ENCODE measurements at places on chromosomes 6 and 20. TPM values are rescaled to one million over a fixed set of nuclear protein-coding genes. Genes with fewer than 3 reads are reported as not detected.

SLC35B2 gene
- 31.0 TPM for total RNA-seq

MUC21 gene
- total RNA-seq: not detected

POM121L2 gene
- total RNA-seq: not detected

UBR2 gene
- total RNA-seq: 46.6 TPM

SLC24A3 gene
- total RNA-seq: 16.0 TPM

LY6G5C gene
- total RNA-seq: 5.6 TPM

TSPO2 gene
- total RNA-seq: not detected

SCRT2 gene
- 6.3 TPM for total RNA-seq

ZNF322 gene
- total RNA-seq: 35.7 TPM

POPDC3 gene
- total RNA-seq: 0.94 TPM

RAET1G gene
- total RNA-seq: not detected

HLA-DRB5 gene
- not detected for total RNA-seq

HLA-DMB gene
- 0.31 TPM for total RNA-seq

ZNF334 gene
- total RNA-seq: 37.6 TPM

RAET1L gene
- not detected for total RNA-seq

CDH26 gene
- 2.2 TPM for total RNA-seq

BPI gene
- total RNA-seq: not detected

PKHD1 gene
- total RNA-seq: under 0.01 TPM

Measured in parietal lobe (tissue), 2 donors.